Ascending aorta (tissue), 2 donors: ENCODE measurements at places on chromosomes 13 and 19. TPM values are rescaled to one million over a fixed set of nuclear protein-coding genes. Genes with fewer than 3 reads are reported as not detected.

DNA sequence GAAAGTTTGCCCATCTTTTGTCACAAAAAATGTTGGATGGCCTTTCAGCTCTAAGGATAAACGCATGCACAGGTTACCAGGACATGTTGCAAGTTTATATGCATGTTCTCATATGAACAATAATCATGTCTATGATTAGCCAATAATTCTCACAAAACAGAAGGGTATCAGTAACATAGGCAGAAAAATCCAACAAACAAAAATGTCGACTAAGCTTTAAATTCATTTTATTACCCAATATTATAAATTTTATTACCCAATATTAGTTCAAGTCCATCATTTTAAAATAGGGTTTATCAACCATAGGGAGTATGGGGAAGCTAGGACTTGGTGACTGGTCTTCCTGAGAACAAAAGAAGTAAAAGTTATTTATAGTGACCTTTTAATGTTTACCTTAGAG, 93.1 kb downstream of the ENOX1 start:
- no peak overlapping the region for H3K27ac ChIP-seq
- H3K4me3 ChIP-seq, result no peak overlapping the region
- H3K36me3 ChIP-seq, result no peaks in the 10 kb centered on the region
- H3K27me3 ChIP-seq, result no peaks in the 10 kb centered on the region

DNA sequence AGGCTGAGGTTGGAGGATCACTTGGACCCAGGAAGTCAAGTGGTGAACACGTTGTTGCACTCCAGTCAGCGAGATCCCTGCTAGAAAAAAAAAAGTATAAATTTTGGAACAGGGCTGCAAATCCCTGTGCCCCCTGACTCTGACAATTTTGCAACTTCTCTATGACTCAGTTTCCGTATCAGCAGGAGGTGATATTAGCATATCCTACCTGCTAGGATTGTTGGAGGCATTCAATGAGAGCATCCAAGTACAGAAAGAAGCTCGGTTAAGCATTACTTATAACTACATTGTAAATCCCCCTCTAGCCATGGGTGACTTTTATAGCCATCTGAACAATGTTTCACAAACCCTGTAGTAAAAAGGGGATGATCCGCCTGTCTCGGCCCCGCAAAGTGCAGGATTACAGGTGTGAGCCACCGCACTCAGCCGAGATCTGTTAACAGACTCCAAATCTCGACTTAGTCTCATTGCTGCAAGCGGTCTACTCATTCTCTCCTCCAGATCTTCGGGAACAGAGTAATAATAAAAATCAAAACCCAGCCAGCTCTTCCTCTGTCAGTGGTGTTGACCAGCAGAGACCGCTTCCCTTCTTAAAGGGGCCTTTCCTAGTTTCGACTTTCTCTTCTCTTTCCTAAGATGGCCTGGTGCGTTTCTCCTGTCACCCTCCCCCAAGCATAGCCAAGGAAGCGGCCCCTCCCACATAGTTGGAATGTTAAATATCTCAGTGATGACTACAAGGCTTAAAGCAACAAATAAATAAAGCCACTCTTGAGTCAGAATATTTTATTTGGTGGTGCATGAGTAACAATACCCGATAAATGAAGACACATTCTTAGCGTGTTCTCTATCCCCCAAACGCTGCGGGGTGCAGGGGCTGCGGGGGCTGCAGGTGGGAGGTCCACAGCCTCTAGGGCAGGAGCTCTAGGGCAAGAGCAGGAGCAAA, 10.3 kb upstream of the BICRA start:
- H3K27ac ChIP-seq, result peak overlapping the region; percentile 84
- no peaks in the 10 kb centered on the region for H3K27me3 ChIP-seq
- DNase-seq, result no peak
- peak overlapping the region; percentile 69 for H3K4me3 ChIP-seq
- no peaks in the 10 kb centered on the region for H3K36me3 ChIP-seq

- H3K4me3 ChIP-seq, result no peak overlapping the region
- no peaks in the 10 kb centered on the region for H3K27me3 ChIP-seq
- DNase-seq, result no peak
- H3K36me3 ChIP-seq, result no peaks in the 10 kb centered on the region
- no peaks in the 10 kb centered on the region for H3K4me1 ChIP-seq
Observed at GRCh38 chr13:79512950-79513349, 32.0 kb downstream of the NDFIP2 start.

DNA sequence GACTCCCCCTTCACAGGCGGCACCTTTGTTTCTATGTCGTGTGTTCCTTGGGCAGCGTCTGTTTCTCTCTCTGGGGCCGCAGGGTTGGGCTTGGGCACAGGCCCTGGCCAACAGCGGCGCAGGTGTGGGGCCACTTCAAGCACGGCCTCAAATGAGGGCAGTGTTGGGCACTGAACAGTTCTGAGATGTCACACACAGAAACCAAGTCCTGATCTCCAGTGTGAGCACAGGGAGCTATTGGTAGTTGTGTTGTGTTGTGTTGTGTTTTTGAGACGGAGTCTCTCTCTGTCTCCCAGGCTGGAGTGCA, 42.7 kb downstream of the GATAD2A start:
- H3K4me3 ChIP-seq, result no peak overlapping the region
- DNase-seq, result no peak
- H3K4me1 ChIP-seq, result peaks cover 14% of the 10 kb centered on the region
- no peaks in the 10 kb centered on the region for H3K36me3 ChIP-seq
- no peak overlapping the region for H3K27ac ChIP-seq
- H3K27me3 ChIP-seq, result no peaks in the 10 kb centered on the region

The XAB2 gene
- total RNA-seq, result 18.4 TPM

The KCNJ14 gene
- 6.1 TPM for total RNA-seq
